NCI-H1105 treated with DMSO at 0.1 percent for 48 hours (cell line): ENCODE measurements at places on chromosomes 5 and 9.
A peak's percentile ranks its signal among the peaks of the same experiment; 100 is the strongest.

- DNase-seq: no peak
Observed at GRCh38 chr5:68433526-68433922, 218.0 kb downstream of the PIK3R1 start.

GRCh38 chr5:88827997-88828396 is 55.0 kb downstream of the MEF2C start:
- DNase-seq: no peak

DNA sequence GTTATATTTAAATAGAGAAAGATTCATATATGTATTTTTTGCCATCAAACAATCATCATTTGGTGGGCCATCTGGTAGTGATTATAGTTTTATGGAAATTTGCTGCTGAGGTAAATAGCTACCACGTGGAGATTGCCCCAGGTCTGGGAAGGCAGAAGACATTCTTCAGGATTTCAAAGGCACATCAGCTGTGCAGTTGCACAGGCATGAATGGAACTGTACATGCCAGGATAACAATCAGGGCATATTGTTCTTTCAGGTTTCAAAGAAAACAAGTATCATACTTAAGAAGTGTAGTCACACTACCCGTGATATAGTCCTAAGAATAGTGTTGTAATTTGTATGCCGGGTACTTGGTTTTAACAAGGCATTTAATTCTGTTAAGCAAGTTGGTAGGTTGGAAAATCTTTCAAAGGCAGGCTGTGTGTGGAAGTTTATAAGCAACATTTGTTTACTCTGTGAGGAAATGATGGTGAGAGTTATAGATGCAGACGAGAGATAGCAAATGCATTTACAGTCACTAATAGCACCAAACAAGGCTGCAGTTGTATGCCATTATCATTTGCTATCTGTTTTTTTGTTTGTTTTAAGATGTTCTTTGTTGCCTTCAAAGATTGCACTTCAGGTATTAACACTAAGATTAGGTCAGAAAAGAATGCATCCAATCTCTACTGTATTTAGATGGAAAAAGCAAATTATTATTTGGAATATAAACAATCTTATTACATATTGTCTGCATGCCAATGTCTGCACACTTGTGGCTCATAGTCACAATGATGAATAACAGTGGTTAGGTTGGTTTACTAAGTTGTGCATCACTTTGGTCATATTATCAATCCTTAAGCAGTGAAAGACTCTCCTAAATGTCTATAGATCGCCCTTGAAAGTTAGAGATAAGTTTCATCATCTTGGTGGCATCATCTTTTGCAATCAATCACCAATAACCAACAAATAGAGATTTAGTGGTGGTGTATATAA is 55.3 kb downstream of the RPS23 start:
- DNase-seq: no peak

- no peak for DNase-seq
Observed at GRCh38 chr5:118253225-118254061, 734.9 kb downstream of the DTWD2 start.

DNA sequence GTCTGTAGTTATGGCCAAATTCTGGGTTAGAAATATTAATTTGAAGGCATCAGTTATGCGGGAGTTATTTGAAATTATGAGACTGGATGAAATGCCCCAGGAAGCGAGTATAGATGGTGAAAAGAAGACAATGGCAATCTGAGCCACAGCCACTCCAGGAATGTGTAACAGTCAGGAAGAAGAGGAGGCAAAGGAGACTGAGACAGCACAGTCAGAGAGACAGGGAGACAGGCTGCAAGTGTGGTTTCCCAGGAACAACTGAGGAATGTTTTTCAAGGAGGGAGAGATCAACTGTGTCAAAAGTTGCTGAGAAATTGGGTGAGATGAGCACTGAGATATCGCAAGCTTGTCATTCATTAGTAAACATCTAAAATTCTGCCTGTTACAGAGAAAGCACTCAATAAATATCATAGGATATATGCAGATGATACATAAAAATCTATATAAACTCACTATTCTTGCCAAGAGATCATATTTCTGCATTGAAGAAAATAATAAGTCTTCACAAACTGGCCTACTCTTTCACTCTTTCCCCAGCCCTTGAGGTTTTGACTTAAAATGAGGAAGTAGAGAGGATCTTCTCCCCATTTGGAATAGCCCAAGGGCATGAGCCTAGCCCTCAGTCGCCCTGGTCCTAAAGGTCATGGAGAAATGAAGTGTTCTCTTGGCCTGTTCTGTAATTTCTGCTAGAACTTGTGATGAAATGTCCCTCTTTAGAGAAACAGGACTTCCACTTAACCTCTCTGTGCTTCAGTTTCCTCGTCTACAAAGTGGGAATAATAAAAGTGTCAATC is 48.5 kb upstream of the RLN1 start:
- DNase-seq: no peak

- no peak for DNase-seq
Observed at GRCh38 chr5:112594941-112595340, 142.7 kb upstream of the APC start.

DNA sequence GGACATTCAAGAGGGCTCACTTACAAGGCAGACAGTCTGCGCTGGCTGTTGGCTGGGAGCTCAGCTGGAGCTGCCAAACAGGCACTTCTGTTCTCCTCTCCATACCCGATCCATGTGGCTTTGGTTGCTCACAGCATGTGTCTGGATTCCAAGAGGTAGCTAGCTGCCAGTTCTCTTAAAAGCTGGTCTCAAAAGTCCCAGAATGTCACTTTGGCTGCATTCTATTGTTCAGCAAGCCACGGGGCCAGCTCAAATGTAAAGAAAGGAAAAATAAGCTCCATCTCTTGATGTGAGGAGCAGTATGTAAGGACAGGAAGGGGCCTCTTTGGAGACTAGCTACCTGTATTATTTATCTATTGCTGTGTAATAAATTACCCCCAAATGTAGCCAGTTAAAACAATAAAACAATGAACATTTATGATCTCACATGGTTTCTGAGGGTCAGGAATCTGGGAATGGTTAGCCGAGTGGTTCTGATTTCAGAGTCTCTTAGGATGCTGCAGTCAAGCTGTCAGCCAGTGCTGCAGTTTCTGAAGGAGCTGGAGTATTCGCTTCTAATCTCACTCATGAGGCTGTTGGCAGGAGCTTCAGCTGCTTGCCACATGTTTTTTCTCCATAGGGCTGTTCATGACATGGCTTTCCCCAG is 112.7 kb upstream of the CLINT1 start:
- DNase-seq: no peak

DNA sequence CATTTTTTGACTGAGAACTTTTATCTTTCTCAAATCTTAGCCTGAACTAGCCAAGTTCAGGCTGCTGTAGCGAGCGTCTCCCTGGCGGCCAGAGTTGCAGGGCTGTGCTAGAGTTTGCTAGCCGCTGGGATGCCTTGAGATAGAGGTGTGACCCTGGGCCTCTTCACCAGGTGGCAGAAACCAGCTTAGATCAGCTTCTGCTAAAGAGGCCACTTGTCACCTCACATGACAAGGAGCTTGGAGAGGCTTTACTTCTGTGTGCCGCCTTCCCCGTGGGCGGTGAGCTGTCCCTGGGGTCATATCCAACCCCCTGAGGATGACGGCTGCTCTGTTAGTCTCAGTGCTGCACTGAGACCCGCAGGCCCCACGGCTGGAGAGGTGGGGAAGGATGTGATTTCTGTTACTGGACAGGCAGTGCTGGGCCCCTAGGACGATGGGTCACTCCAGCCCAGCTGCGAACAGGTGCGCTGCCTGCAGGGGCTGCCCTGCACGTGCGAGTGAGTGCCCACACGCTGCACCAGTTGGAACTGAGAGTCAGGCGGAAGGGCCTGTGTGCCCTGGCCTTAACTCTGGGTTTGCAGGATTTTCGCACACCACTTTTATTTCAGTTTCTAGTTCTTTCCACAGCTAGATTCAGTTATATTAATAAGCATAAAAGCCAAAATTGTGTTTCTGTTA is 63.8 kb downstream of the EHMT1 start:
- no peak for DNase-seq

- no peak for DNase-seq
Observed at GRCh38 chr5:84202136-84202535, 182.5 kb downstream of the EDIL3 start.

- DNase-seq: no peak
Observed at GRCh38 chr5:39171647-39172046, 47.7 kb downstream of the FYB1 start.

DNA sequence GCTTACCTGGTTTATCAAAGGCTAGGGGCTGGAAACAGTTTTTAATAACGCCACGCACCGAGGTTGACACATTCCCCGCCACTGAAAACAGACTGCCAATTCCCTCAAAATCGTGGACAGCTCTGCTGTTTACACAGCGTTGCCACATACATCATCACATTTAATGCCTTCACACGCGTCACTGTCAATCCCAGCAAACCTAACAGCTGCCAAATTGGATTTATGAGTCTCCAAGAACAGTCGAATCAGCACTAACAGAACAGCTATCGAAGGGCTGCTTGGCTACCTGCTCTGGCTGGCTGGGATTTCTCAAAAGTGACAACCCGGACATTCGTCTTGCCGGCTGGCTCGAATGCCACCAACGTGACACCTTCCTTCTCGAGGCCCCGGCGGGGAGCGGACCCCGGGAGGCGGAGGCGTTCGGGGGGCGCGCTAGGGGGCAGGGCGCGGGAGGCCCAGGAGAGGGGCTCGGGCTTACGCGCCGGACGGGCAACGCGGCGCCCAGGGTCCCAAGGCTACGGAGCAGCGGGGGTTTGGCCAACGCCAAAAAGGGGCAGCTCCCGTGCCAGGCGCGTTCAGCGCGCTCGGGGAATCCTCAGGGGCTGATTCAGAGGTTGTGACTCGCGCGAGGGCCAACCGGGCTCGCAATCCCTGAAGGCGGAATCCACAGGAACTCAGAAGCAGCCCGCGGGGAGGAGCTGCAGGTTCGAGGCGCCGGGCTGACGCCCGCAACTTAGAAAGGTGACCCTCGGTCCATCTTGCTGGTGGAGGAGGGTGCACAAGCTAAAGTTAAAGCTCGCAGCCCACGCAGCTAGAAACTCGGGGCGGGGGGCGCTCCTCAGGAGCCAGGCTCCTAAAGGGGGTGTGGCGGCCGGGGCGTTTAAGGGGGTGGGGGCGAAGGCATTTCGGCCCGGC is 1.2 kb downstream of the CDC14B start:
- DNase-seq: peak; percentile 4

GRCh38 chr9:99863955-99864354 is 42.3 kb downstream of the NR4A3 start:
- no peak for DNase-seq

- DNase-seq: no peak
Observed at GRCh38 chr5:130985776-130986175, 179.3 kb downstream of the HINT1 start.

GRCh38 chr9:120935383-120935857 is 8.8 kb upstream of the TRAF1 start:
- peak; percentile 91 for DNase-seq

DNA sequence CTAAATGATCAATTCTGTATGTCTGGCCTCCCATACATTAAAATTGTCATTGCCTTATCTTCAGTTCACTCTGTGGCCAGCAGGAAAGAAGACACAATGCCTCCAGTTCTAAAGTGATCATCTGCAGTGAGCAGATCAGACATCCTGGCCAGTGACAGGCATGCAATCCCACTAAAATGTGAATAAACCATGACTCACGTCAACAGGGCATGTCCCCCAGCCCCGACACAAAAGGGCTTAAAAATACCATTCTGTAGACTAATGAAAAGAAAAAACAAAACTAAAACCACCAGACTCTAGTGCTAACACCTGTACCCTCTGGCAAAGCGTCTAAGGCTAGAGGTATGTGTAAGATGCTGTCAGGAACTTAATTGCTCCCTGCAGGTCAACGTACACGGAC is 38.5 kb downstream of the DDX31 start:
- DNase-seq: no peak

DNA sequence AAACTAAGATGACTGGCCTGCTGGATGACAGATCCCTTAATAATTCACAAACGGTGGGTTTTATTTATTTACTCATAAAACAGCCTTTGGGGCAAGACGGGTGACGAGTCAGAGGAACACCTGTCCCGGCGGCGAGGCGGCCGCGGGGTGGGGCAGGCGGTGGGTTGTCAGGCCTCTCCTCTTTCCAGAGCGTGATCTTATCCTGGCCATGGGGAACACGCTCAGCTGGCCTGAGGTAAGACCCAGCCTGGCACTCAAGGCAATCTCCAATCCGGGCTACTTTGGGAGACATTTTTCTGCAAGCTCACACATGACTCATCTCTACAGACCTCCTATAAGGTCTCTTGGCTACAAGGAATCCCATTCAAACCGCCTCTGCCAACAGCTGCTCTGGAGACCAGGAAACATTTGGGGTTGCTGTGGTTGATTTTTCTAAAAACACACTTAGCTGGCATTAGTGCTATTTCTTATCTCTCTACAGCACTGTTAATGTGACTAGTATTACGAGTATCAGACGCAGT is 6.3 kb downstream of the RAPGEF1 start:
- DNase-seq: no peak

- DNase-seq: no peak
Observed at GRCh38 chr9:126442636-126443035, 116.0 kb downstream of the MVB12B start.

- DNase-seq: no peak
Observed at GRCh38 chr9:81035171-81035570, 654.2 kb downstream of the TLE1 start.

DNA sequence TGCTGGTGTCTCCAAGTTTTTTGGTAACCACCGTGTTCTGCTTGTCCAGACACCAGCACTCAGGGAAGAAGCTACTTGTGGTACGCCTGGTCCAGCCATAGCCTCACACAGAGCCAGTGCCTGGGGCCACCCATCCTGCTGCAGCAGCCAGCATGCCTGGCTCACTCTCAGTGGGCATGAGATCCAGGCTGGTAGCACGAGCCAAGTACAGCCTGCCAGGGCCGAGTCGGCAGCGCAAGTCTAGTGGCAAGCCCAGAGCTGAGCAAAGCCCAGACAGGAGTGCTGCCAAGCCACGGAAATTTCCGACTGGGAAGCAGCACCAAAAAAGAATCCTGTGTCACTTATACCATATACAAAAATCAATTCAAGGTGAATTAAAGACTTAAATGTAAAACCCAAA is 36.3 kb upstream of the FBXL17 start:
- DNase-seq: no peak

- DNase-seq: no peak
Observed at GRCh38 chr9:636931-637591, 204.4 kb upstream of the DMRT1 start.

DNA sequence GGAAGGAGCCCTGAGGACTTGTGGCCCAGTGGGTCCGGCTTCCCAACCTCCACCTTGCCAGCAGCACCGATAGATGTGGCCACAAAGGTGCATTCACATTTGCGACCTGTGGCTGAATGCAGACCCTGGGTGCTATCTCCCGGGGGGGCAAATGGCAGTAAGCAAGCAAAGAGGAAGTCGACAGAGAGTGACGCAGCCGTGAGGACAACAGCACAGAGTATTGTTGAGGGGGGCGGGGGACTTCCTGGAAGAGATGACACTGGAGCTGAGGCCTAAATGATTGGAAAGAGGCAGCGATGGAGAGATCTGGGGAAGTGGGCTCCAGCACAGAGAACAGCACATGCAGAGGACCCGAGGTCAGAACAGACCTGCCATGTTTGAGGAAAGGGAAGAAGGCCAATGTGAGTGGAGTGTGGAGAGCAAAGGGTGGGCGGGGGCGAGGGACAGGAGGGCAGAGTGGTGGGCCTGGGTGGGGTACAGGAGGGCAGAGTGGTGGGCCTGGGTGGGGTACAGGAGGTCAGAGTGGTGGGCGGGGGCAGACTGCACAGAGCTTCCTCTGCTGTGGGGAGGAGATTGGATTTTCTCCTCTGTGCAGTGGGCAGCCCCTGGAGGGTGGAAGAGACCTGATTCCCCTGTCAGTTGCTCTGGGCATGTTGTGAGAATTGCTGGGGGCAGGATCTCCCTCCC is 42.6 kb downstream of the ADAMTS2 start:
- DNase-seq: no peak
